Skeletal muscle cell (primary cell): ENCODE measurements at places on chromosomes 7 and 10.

GRCh38 chr10:44955413-44956070 is 4.1 kb upstream of the RASSF4 start:
- DNase-seq: no peak

DNA sequence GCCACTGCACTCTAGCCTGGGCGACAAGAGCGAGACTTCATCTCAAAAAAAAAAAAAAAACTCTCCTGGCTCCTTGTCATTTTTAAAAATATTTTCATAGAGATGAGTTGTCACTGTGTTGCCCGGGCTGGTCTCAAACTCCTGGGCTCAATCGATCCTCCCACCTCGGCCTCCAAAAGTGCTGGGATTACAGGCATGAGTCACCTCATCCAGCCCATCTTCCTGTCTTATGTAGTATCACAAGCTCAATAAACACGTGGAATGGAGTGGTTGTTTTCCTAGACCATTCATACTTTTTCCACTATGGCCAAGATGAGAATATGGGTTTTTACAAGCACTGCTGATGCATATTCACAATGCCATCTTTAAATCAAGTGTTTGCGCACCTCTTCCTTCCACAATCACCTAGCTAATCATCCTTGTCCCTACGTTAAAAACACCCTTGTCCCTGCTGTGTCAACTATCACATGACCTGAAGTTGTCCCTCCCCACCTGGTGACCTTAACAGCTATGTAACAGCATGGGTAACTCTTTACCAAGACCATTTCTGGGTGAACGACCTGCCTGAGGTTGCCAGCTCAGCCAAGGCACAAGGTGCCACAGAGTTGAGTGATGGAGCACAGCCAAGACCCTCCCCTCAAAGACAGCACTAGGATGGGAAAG is 21.3 kb downstream of the DLG5 start:
- DNase-seq: no peak

- DNase-seq: no peak
Measured at GRCh38 chr10:73902351-73902750, 8.6 kb upstream of the PLAU start.

DNA sequence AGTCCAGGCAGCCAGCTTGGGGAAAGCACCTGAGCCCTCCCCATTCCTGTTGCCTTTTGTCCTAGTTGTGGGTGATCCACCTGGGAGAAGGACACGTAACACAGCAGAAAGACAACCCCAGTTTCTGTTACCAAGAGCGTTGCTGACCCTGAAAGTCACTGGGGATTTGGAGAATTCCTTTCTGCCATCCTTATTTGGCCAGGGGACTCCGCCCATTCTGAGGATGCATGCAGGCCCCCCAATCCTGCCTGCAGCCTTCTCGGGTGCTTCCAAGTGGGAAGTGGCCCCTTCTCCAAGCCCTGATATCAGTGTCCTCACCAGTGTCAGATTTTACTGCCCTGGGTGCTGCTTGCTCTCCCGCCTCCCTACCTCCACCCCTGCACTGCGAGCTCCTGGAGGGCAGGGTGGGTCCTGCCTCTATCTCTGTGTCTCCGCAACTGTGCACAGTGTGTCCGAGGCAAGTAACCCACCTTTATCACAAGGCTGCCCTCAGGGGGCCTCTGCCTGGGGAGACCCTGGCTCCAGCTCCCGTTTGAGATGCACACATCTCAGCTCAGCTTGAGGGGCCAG is 9.2 kb upstream of the ADCY1 start:
- DNase-seq: no peak

DNA sequence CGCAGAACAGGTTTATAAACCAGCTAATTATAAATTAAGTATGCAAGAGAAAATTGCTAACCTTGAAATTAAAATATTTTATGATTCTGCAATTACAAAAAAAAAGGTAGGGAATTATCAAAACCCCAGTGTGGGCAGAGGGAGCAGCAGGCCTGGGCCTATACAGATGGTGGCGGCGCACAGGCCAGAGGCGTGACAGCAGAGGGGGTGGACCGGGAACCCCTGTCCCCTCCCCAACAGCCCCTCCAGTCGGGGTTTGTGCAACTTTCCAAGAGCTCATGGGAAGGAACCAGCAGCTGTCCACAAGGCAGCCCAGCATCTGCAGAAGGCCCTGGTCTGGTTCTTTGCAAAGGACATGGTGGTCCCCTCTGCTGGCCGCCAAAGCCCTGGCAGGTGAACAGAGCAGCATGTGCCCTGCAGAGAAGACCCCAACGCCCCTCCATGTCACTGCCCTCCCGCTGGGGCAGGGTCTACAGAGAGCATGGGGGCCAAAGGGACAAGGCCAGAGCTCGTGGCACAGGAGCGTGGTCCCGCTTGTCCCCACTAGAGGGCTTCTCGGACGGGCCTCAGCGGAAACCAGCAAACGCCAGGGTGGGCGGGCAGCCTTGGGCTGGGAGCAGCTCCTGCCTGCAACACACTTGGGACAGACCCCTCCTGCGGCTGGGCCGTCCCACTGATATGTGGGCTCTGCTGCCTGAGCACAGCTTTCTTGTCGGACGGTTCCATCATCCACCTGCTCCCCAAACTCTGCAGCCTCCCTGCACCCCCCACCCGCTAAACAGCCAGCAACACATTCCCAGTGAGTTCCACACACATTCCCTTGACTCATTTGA is 75.1 kb downstream of the EBF3 start:
- DNase-seq: peak; percentile 15

DNA sequence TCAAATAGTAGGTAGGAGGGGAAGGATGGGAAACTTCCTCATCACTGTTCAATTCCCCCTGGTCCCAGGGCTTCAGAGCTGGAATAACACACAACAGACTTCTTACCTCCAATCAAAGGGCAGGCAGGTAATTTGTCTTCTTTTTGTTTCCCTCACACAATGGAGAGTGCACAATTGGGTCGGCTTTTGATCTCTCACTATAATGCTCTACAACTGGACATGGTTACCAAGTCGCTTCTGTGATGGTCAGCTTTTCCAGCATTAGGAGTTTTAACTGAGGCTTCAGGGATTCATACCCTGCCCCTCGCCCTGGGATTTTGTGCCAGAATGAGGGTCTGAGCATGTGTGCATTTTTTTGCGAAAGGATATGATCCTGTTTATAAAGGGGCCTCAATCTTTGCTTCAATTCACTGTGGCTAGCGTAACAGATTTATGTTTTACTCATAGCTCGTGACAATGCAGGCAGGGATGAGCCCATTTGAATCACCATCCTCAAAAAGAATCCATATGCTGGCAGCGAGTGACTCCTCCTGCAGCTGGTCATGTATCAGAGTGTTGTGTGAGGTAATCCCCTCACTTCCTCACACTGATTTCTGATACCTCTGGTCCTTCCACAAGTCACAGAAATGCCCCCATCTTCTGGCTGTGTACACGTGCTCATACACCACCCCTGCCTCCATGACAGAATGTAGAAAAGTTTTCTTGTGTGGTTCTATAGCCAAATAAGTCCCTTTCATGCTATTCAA is 189.6 kb downstream of the CTTNBP2 start:
- DNase-seq: no peak

- no peak for DNase-seq
Measured at GRCh38 chr10:122052701-122053100, 63.7 kb downstream of the TACC2 start.

GRCh38 chr7:537911-538634 is 18.4 kb upstream of the PDGFA start:
- no peak for DNase-seq

DNA sequence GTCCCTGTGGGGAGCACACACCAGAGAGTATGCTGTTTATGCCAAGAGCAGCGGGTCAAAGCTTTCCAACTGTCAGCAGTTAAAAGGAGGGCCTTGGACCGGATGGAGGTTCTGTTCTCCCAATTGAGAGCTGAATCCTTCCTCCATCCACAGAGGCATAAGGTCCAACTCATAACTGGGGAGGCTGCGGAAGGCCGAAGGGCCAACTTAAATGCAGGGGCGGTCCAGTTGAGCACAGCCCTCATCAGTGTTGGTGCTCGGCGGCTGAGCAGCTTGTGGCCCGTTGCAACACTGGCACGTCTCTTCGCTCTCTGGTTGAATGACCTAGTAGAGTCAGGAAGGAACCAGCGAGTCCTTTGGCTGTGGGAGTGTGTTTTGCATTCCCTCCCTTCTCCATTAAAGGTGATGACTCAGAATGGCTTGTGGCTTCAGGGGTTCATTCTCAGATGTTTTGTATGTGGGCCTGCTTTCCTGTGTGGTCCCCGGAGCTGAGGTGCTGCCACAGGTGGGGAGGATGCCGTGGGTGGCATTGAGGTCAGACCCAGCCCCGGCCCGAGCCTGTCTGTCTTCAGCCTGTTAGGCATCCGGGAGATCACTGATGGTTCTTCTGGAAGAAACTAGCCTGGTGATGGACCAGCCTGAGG is 44.8 kb upstream of the DMBT1 start:
- DNase-seq: no peak
